ENCODE measurements at places on chromosomes 7 and 10. TPM values are rescaled to one million over a fixed set of nuclear protein-coding genes. Genes with fewer than 3 reads are reported as not detected.

The DAGLB gene
- 21.9 TPM for total RNA-seq

The CYP2E1 gene
- 0.16 TPM for total RNA-seq

The NXPH1 gene
- total RNA-seq, result not detected

The STK31 gene
- 0.13 TPM for total RNA-seq

The PTPN20 gene
- 0.44 TPM for total RNA-seq
